ENCODE measurements at places on chromosomes 3 and 15.

GRCh38 chr15:58039079-58040035 is 26.2 kb downstream of the ALDH1A2 start:
- DNase-seq = no peak

GRCh38 chr3:142858043-142858442 is 30.8 kb downstream of the PCOLCE2 start:
- no peak for DNase-seq

GRCh38 chr3:195009616-195010015 is 261.3 kb downstream of the XXYLT1 start:
- no peak for DNase-seq

DNA sequence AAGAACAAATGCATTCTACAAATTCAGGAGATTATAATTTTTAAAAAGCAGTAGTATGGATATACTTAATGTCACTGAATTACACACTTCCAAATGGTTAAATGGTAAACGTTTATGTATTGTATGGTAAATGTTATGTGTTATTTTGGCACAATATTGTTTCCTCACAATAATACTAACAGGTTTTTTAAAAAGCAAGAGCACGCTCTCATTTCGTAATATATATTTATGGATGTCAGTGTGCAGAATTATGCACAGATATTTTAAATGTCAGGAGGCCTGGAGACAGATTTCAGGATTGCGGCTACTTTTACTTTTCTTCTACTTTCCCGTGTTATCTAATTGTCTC is 533 bp downstream of the ZNF445 start:
- DNase-seq = no peak

DNA sequence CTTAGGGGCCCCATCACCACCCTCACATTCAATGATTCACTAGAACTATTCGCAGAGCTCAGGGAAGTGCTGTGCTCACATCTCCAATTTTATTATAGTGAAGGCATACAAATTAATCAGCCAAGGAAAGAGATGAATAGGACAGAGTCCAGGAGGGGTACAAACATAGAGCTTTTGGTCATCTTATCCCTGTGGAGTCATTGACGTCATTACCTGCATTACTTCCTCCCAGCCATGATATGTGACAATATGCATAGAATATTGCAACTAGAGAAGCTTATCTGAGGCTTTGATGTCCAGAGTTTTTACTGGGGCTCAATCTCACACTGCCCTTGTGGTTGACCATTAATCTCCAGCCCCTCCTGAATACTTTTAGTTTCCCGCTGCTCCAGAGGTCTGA is 1.5 kb downstream of the IQCH start:
- DNase-seq = no peak

GRCh38 chr3:150270883-150271590 is 137.1 kb upstream of the TSC22D2 start:
- no peak for DNase-seq

DNA sequence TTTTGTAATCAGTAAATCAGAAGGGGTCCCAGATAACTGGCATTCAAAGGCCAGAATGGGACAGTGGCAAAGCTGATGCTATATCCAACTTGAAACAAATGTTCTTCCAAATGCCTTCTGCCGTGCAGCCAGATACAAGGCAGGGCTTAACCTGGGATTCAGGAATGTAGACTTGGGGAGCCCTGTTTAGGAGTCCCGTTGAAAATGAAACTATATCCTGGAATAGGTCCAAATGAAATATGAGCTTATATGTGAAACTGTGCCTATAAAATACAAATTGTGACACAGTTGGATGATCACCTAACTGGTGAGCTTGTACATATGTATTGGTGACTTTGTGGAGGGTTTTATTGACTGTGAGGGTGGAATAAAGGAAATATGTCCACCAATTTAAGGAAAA is 28.7 kb downstream of the FRMD4B start:
- no peak for DNase-seq

Measured in HuH-7 (cell line).